ENCODE measurements at places on chromosomes 13 and 19.
A peak's percentile ranks its signal among the peaks of the same experiment; 100 is the strongest.

GRCh38 chr19:38975214-38975860 is at the start of gene FBXO17:
TSS of gene FBXO17 (minus strand) at chr19:38975742. CDS start at chr19:38950319, 25,423 bp downstream.
- DNase-seq = peak; percentile 49

DNA sequence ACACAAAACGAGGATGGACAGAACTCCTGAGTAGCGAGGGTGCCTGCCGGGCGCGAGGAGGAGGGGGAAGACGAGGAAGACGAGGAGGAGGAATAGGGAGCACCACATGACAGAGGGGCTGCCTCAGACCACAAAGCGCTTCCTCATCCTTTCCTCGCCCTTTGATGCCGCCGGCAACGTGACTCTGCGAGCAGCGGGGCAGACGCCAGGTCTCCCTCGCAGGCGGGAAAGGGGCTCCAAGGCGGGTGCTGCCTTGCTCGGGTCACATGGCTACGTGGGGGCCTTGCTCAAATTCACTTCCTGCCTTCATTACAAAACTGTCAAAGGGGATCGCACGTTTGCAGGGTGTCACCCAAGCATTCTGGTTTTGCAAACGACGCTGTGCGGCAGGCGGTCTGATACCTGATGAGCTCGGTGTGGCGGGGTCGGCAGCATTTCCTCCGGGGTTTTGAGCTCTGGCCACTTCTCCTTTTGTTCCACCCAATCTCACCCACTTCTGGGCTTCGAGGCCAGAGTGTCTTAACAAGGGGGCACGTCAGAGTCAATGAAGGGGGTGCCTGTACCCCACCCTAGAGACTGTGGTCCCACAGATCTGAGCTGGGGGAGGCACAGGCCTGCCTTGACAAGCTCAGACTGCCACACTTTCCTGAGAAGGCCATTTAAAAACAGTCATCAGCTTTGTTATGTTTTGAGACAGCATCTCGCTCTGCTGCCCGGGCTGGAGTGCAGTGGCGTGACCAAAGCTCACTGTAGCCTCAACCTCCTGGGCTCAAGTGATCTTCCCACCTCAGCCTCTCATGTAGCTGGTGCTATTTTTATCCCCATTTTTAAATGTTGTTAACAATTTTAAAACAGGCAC is 14.9 kb downstream of the MAP2K2 start:
- DNase-seq = no peak

GRCh38 chr19:57905258-57905657 is 11.1 kb downstream of the ZNF417 start:
- no peak for DNase-seq

- DNase-seq = no peak
These were observed 124.5 kb downstream of the ITGBL1 start for GRCh38 chr13:101576977-101577376.

DNA sequence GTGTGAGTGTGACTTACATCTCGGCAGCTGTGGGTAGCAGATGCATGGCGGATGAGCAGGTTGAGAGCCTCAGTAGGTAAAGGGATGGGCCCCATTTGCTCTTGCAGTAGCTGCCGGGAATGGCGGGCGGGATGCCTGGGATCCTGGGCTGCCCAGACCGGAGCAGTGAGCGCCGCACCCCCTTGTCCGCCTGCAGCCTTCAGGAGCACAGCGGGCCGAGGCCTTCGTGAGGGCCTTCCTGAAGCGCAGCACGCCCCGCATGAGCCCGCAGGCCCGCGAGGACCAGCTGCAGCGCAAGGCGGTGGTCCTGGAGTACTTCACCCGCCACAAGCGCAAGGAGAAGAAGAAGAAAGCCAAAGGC is 4.1 kb downstream of the POP4 start:
- DNase-seq = no peak

GRCh38 chr19:12603714-12604113 is 6.9 kb downstream of the ZNF490 start:
- no peak for DNase-seq

GRCh38 chr13:90416519-90416918 is 931.0 kb upstream of the MIR17HG start:
- DNase-seq = no peak

GRCh38 chr19:29528946-29529645 is 3.3 kb downstream of the VSTM2B start:
- peak; percentile 58 for DNase-seq

GRCh38 chr19:19427302-19427701 is 21.8 kb downstream of the GATAD2A start:
- DNase-seq = no peak
